ENCODE measurements at places on chromosomes 4 and X.

- DNase-seq, result no peak
Observed at GRCh38 chr4:145852256-145852839, 86.3 kb downstream of the ZNF827 start.

GRCh38 chr4:58413849-58414248 lies 1303.7 kb upstream of the IGFBP7 start:
- DNase-seq, result no peak

DNA sequence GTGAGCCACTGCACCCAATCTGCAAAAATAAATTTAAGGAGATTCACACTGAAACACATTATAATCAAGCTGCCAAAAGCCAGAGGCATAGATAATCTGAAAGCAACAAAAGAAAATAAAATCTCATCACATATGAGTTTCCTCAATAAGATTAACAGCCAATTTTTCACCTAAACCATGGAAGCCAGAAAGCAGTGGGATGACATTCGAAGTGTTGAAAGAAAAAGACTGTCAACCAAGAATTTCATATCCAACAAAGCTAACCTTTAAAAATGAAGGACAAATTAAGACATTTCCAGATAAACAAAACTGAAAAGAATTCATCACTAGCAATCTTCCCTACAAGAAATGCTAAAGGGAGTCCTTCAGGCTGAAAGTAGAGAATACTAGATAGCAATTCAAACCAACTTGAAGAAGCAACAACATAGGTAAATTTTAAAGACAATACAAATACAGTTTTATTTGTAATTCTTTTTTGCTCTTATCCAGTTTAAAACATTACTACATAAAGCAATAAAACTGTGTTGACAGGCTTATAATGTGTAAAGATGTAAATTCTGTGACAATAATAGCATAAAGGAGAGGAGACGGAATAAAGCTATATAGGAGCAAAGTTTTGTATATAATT lies 23.1 kb upstream of the KLHL8 start:
- no peak for DNase-seq

DNA sequence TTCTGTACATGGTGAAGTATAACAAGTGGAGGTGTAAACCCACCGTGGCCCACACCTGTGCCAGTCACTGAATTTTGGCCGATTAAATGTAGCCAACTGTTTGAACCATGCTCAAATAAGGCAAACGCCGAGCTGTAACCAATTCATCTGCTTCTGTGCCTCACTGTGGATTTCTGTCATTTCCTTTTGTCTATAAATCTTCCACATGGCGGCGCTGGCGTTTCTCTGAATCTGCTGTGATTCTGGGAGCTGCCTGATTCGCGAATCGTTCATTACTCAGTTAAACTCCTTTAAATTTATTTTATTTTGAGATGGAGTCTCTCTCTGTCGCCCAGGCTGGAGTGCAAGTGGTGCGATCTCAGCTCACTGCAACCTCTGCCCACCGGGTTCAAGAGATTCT lies 19.2 kb downstream of the SUPT20HL2 start:
- no peak for DNase-seq

DNA sequence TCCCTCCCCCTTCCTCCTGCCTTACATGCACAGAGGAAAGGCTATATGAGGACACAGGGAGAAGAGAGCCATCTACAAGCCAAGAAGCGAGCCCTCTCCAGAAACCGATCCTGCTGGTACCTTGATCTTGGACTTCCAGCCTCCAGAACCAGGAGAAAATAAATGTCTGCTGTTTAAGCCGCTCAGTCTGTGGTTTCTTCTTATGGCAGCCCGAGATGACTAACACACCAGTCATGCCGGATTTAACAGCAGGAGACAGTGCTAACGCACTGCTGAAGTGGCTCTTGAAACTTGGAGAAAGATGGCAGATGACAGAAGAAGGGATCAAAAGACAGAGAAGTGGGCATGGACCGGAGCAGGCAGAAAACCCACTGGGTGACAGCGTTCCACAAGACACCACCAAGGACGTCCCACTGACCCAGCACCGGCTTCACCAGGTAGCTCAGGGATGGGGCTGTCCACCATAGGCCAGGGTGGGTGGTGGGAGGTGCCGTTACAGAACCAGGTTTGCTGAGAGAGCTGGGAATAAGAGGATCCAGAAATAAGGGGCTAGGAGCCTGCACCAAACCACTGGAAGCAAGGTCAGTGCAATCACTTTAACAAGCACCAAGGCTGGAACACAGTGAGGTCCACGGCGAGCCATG lies 6.2 kb upstream of the MAN2B2 start:
- no peak for DNase-seq

DNA sequence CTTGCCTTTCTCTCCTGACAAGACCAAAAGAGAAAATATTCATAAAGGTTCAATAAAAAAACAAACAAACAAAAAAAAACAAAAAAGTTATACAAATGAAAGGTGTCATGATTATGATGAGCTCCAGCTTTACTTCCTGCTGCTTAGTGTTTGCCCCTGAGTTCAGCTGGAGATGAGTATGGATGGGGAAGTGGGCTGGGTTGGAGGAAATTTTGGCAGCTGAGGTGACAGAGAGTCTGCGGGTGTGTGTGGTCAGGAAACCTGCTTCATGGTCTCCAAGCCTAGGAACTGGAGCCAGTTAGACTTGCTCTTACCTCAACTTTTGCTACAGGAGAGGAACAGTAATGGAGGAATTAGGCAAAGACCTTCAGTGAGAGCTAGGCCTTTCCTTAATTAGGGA lies 4.3 kb upstream of the CYSLTR1 start:
- DNase-seq, result no peak

DNA sequence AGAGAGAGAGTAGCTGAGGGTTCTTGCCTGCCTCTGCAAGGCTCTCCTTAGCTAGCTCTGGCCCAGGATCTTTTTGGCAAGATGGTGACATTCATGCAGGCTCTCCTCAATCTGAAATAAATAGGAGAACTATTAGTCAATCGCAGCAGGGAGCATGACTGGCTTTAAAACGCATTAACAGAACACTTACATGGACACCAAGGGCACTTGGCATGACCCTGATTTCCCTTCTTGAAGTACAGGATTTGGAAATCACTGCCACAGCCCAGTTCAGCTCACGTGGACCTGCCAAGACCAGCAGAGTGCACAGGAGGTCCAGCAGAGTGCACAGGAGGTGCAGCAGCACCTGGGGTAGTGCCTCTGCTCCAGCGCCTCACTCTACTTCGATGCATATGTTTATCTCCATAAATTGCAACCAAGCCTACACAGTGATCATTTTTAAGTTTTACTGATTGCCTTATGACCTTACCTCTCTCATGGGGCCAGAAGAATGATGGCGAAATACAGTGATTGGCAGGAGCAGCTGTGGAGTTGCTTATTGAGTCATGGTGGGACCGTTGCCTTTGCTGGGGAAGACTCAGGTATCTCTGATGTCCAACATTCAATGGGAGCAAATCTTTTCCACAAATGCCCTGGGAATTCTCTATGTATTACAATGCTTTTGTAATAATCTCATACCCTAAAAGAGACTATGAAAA lies 122.4 kb downstream of the SYNPO2 start:
- DNase-seq, result no peak

- no peak for DNase-seq
Observed at GRCh38 chr4:151227172-151227571, 49.8 kb upstream of the PRSS48 start.
